ENCODE measurements at places on chromosomes 4 and X. TPM values are rescaled to one million over a fixed set of nuclear protein-coding genes. Genes with fewer than 3 reads are reported as not detected.

FAM236D gene
- not detected for polyA plus RNA-seq

SSX2B gene
- not detected for polyA plus RNA-seq

- no peak for DNase-seq
These were observed 85.9 kb downstream of the ZAR1 start for GRCh38 chr4:48575964-48576363.

F8 gene
- polyA plus RNA-seq, result 1.1 TPM

DNA sequence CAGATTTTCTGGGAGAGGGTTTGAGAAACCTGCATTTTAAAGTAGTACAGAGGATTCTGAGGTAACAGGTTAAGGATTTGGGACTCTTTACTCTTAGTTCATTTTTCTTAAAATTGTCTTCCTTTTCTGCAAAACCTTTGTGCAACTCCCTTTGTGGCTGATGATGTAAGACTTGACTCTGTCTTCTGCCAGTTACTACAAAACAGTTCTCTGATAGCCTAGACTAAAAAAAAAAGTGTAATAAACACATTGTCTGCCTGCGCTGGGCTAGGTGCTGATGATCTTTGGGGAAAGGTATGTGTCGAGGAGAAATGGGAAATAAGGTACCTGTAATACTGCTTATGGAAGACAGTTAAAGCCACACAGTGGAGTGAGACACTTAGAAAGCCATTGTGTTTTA, 28.7 kb downstream of the IL13RA1 start:
- DNase-seq, result peak; percentile 56

ABCG2 gene
- polyA plus RNA-seq, result not detected

DNA sequence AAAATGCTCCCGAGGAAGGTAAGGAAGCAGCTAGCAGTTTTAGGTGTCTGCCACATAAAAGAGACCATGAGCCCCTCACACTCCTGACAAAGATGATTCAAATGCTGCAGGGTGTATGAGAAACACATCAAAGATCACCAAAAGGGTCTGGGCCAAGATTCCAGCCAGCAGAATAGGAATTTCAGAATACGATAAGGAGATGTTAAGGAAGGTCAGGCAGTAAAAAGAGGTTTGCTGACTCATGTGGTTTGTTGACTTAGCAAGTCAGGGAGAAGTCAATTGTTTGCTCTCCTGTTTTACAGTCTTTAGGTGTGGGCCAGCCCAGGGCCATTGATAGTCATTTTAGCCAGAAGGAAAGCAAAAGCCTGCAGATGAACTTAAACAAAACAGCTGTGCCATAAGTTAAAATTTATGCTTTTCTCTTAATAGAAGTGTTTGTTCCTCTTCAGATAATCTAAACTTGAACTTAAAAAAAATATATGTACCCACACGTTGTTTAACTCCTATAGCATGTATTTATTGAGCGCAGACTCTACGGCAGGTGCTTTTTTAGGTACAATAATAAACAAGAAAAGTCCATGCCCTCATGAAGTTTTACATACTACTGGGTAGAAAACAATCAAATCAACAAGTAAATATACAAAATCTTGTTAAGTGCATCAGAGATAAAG, 115.6 kb downstream of the CAMK2D start:
- no peak for DNase-seq

GRCh38 chr4:85751866-85752265, 276.9 kb downstream of the ARHGAP24 start:
- no peak for DNase-seq

DNA sequence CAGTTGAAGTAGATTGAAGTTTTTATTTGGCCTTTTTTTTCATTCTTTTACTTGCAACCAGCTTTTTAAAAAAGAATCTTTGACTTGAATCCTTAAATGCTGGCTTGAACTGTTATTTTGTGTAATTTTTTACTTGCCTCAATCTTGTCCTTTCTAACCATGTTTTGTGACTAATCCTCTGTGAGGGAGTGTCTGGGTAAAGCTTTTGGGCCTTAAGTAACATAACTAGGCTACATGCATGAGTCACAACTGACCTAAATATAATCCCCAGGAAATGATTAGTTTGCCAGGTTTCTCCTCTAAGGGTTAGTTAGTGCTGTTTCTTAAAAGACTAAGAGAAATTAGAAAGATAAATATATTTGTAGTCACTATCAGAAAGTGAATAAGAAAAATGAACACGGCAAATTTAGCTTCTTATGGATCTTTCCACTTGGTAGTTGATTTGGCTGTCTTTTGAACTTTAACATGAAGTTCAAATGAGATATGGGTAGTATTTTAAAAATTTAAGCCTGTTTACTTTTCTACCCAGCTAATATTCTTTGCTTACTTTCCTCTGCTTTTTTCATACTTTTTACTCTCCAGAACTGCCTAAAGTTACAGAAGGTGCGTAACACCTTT, 13.0 kb downstream of the EXOC1 start:
- peak; percentile 83 for DNase-seq

GRCh38 chr4:112036886-112037285, 108.4 kb upstream of the FAM241A start:
- DNase-seq, result no peak

DNA sequence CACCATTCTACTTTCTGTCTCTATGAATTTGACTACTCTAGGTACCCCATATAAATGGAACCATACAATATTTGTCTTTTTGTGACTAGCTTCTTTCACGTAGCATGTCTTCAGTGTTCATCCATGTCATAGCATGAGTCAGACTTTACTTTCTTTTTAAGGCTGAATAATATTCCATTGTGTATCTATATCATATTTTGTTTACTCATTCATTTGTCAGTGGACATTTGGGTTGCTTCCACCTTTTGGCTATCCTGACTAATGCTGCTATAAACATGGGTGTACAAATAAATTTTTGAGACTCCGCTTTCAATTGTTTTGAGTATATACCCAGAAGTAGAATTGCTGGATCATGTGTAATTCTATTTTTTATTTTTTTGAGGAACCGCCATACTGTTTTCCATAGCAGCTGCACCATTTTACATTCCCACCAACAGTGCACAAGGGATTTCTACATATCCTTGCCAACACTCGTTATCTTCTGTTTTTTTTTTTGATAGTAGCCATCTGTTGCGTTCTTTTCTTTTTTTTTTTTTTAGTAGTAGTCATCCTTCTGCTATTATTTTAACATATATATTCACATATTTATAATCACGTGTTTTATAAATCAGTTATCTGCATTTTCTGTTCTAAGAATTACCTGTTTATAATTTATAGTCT, 158.0 kb upstream of the MED14 start:
- DNase-seq, result no peak

ARX gene
- polyA plus RNA-seq, result not detected

DNA sequence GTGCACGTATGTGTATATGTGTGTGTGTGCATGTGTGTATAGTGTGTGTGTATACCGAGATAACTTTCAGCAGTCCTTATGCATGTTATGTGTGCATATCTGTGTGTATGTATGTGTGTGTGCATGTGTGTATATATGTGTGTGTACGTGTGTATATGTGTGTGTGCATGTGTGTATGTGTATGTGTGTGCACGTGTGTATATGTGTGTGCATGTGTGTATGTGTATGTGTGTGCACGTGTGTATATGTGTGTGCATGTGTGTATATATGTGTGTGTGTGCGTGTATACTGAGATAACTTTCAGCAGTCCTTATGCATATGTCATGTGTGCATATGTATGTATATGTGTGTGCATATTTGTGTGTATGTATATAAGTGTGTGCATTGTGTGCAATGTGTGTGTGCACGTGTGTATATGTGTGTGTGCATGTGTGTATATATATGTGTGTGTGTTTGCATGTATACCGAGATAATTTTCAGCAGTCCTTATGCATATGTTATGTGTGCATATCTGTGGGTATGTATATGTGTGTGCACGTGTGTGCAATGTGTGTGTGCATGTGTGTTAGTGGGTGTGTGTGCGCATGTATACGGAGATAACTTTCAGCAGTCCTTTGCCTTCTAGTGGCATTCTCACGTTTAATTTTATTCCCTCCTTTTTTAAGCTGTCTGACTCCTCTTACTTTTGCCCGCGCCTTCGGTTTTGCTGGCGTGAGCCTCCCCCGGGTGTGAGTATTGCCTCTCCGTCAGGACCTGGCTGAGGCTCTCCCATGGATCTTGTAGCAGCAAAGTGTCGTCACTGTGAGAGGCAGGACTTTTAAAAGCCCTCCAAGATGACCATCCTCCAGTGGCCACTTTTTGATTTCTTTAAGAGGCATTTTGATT, 99.6 kb upstream of the SHOX start:
- DNase-seq, result no peak

GRCh38 chr4:101156619-101157310, 190.6 kb downstream of the PPP3CA start:
- no peak for DNase-seq

DNA sequence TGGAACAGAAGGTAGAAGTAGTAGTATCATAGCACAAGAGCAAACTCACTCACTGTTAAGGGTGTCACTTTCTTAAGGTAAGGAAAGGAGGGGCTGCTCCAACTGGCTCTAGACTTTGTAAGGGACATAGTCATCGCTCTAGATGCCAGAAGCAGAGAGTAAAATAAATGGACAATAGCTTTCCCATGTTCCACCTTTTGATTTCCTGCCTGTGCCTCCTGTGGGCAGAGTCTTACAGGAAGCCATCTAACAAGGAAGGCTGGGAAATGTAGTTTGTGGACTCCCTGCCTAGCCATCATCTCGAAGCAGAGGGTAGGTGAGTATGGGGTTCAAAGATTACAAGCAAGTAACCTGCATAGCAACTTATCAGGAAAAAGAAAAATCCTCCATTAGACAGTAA, 1.7 kb upstream of the METTL14 start:
- DNase-seq, result no peak

DNA sequence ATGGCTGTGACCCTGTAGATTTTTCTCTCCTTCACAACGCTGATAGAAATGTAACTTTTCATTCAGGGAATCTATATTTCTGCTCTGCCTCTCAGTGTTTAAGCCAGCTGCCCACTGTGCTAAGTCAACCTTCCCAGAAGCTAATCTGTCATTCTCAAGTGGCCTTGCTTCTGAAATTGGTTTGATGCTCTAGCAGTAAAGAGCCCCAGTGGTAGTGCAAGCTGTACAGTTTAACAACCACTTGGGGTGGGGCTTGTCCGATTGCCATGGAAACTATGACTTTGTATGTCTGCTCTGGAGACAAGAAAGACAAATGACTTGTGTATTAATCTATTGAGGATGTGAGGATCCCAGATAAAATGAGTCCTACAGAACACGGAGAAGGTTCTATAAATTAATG, 620.9 kb upstream of the GALNT7 start:
- no peak for DNase-seq
